Naive thymus-derived CD4-positive, alpha-beta T cell (primary cell): ENCODE measurements at places on chromosomes 7 and 10. TPM values are rescaled to one million over a fixed set of nuclear protein-coding genes. Genes with fewer than 3 reads are reported as not detected.

DNA sequence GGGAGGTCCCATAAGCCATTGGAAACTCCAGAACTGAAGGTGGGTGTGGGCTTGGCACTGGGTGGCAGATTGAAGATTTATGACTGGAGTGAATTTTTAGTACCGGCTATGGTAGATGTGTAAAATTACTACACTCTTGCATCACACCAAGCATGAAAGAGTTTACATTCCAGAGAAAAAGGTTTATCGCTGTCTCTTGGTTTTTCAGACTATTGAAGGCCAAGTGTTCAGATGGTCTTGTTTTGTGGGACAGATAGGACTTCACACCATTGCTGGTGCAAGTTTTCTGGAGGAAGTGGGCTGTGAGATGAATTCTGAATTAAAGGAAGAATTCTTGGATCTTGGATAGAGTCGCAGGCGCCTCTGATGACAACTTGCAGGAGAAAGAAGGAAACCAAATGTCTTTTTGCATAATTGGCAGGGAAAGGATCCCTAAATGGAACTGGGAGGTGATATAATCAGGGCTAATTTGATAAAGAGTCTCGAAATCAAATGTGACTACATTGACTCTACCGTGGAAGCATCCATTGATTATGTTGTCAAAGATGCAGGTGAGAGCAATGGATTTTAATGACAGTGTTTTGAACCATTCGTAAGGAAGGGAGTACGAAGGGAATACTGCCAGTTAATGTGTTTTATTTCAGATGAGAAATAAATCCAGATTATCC is 14.2 kb upstream of the NMT2 start:
- H3K27ac ChIP-seq = no peak overlapping the region
- DNase-seq = no peak
- no peaks in the 10 kb centered on the region for H3K36me3 ChIP-seq
- H3K4me3 ChIP-seq = no peak overlapping the region

- no peaks in the 10 kb centered on the region for H3K27me3 ChIP-seq
- peak; percentile 50 for DNase-seq
- peak within 1 kb of the TSS; percentile 64 for H3K4me3 ChIP-seq
- no peaks in the 10 kb centered on the region for H3K36me3 ChIP-seq
Observed at GRCh38 chr10:17454161-17455014, at the start of gene ST8SIA6. Gene ST8SIA6, minus strand, starts transcription at chr10:17454595. Its CDS starts 340 bp downstream, at chr10:17454255.

- H3K4me3 ChIP-seq = no peak overlapping the region
Observed at GRCh38 chr10:78413076-78414055, 379.7 kb downstream of the RPS24 start.

DNA sequence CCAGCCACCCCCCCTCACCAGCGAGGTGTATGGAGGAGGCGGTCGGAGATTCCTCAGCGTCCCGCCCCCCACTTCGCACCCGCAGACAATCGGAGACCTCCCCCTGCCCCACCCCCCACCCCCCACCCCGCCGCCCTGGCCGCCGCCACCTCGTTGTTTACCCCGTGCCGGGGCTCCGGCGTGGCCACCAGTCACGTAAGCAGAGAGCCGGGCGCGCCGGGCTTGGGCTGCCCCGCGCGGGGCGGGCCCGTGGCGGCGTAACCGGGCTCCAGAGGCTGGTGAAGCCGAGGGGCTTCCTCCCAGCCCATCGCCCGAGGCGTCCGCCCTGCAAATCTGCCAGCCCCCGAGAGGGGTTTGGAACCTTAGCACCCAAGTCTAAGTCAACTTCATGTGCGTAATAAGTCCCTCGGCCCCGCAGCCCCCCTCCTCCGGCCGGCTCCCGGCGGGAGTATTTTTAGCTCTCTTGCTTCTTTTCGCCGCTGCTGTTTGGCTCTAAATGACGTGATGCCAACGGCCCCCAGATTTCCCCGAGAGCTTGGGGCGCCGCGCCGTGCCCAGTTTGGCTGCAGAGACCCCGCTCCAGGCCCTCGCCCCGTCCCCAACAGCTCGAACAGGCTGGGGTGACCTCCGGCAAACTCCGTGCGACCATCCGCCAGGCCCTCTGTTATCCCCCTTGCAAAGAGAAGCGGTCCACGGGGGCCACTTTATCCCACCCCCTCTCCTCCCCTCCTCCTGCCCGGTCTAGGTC is 2.7 kb downstream of the MXI1 start:
- peak overlapping the region; percentile 95 for H3K27ac ChIP-seq
- DNase-seq = no peak
- no peaks in the 10 kb centered on the region for H3K27me3 ChIP-seq
- no peaks in the 10 kb centered on the region for H3K36me3 ChIP-seq
- peaks cover 41% of the 10 kb centered on the region for H3K4me1 ChIP-seq

DNA sequence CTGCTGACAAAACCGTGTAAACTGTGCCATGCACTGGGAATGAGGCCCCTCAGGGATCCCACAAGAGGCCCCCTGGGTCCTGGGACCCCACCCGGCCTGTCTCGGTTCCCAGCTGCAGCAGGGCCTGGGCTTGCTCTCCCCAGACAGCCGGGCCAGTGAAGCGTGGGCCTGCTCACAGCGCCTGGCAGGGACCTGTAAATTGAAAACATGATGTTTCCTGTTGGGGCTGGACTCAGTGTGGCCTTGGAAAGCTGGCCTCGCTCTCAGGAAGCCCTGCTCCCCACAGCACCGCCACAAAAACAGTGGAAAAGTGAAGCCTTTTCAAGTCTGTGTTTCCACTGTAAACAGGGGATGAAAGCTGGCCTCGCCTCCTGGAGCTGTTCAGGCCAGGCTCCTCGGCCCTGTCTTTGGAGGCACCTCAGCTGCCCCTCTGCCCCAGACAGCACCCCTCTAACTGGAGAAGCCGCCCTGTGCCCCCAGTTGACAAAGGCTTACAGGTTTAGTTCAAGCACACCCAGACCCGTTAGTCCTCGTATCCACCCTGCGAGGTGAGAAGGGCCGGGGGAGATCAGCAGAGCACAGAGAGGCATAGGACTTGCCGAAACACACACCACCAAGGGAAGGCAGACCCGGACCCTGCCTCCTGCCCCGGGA is 108.3 kb downstream of the ZMIZ1 start:
- H3K36me3 ChIP-seq = no peaks in the 10 kb centered on the region
- no peak overlapping the region for H3K4me3 ChIP-seq
- no peaks in the 10 kb centered on the region for H3K27me3 ChIP-seq
- no peak overlapping the region for H3K27ac ChIP-seq

NAT16 gene
- total RNA-seq = not detected

PGAM2 gene
- total RNA-seq = 1.6 TPM
